CD4-positive, alpha-beta T cell treated with Interleukin-6 at 100 ng/mL for 8 hours (primary cell): ENCODE measurements at places on chromosomes 16 and 17.

- no peak for DNase-seq
Measured at GRCh38 chr17:58533616-58534188, 19.3 kb upstream of the MTMR4 start.

GRCh38 chr16:4058386-4058785 lies 57.9 kb downstream of the ADCY9 start:
- DNase-seq, result no peak

DNA sequence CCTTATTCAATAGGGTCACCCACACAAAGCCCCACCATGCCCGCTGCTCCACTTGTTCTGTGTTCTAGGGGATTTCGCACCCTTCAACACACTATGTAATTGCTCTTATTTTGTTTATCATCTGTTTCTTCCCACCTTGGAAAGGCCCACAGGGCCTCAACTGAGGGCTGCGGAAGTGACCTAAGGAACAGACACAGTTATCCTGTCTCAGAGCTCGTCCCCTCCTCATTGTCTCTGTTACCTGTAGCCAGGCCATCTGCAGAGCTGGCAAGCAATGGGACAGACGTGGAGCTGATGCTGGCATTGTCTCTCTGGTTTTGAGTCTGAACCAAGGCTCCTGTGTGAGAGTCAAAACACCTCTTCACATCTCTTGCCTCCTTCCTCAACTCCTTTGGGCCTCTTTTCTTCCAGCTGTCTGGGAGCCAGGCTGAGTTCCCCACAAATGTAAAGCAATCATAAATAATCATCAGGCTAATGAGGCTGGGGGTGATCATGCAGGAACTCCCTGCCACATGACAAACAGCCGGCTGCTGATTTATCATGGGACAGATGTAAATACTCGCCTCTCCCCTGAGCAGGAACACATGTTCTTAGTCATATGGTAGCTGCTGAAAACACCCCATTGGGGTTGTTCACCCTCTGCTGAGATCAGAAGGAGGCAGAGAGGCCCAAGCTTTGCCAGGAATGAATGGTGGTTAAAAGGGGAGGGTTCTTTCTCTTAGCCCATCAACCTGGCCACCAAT lies 71.9 kb downstream of the AXIN2 start:
- no peak for DNase-seq

DNA sequence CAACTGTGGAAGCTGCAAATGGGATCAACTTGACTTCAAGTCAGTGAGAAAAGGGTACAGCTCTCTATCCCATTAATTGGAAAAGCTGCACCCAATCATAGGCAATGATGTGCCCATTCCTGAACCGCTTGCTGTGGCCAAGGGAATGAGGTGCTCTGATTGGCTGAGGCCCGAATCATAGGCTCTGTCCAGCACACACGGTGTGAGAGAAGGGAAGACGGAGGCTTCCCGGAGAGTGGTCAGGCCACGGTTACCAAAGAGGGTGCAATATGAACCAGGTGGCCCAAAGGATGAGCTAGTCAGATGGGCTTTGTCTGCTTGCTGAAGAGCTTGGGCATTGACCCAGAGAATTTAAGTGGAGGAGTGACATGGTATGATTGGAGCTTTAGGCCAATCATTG lies 353.3 kb downstream of the CPPED1 start:
- DNase-seq, result no peak

GRCh38 chr16:77840673-77841501 lies 52.5 kb downstream of the VAT1L start:
- no peak for DNase-seq

DNA sequence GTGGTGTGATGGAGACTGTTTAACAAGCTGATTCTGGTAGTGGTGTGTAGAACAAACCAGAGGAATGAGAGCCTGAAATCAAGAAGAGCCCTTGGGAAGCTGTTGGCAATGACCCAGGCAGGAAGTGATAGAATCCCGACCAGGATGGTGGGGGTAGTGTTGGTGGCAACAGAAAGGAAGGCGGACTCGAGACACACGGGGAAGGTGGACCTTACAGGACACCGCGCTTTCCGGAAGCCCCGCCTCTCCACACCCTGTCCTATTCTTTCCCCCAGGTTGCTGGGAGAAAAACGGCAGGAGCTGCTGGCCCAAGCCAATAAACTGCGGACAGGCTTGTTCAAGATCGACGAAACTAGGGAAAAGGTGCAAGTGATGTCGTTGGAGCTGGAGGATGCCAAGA lies 30.0 kb upstream of the KDM6B start:
- DNase-seq, result no peak
